ENCODE measurements at places on chromosomes 3 and 15.

DNA sequence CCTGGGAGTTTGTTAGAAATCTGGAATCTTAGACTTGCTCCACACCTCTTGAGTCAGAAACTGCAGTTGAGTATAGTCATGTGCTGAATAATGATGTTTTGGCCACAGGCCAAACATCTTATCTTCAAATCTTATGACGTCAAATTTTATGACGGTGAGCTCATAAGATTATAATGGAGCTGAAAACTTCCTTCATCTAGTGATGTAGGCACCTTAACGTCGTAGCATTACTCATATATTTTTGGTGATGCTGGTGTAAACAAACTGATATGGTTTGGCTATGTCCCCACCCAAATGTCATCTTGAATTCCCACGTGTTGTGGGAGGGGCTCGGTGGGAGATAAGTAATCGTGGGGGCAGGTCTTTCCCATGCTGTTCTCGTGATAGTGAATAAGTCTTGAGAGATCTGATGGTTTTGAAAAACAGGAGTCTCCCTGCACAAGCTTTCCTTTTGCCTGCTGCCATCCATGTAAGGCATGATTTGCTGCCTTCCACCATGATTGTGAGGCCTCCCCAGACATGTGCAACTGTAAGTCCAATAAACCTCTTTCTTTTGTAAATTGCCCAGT lies 268.0 kb upstream of the PROK2 start:
- no peak for DNase-seq

DNA sequence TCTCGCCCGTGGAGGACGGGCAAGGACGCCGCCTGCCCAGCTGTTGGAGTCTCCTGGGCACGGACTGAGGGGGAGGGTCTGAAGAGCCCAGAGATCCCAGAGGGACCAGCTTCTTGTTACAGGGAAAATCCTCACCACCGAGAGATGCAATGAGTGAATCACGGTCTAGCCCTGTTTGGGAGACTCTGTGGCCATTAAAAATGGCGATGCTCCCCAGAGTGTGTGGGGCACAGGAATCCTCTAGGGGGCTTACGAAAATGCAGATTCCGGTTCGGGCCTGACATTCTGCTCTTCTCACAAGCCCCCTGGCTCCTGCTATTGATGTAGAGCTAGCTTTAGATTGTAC lies 35.5 kb upstream of the EPHB3 start:
- no peak for DNase-seq

GRCh38 chr15:45550436-45550835 lies 27.9 kb upstream of the SLC30A4 start:
- DNase-seq = no peak

- DNase-seq = no peak
These were observed 163.5 kb upstream of the LINGO1 start for GRCh38 chr15:77796046-77796729.

GRCh38 chr3:99418709-99419108 lies 219.7 kb upstream of the COL8A1 start:
- DNase-seq = no peak

- DNase-seq = no peak
These were observed 15.5 kb upstream of the LOXL1 start for GRCh38 chr15:73910522-73911303.

- DNase-seq = no peak
These were observed 899.2 kb downstream of the ROBO1 start for GRCh38 chr3:78868570-78868969.

- no peak for DNase-seq
These were observed 580.5 kb downstream of the NSUN3 start for GRCh38 chr3:94643400-94643799.

- DNase-seq = no peak
These were observed 40.6 kb upstream of the C3orf80 start for GRCh38 chr3:160184655-160185054.

- DNase-seq = no peak
These were observed 92.4 kb upstream of the THBS1 start for GRCh38 chr15:39488516-39488915.

DNA sequence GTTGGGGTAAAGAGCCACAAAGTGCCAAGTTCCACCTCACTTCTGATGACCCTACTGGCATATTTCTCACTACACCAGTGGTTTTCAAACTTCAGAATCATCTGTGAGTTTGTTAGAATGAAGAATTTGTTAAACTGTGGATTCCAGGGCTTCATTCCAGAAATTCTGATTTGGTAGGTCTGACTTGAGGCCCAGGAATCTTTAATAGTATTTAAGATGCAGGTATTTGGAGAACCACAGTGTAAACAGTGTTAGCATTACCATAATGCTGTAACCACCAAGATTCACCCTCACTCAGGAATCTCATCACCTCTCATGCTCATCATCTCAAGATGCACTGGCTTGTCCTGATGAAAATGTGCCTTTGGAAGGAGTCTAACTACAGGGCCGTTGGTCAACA lies 6.0 kb downstream of the KCNMB3 start:
- no peak for DNase-seq

DNA sequence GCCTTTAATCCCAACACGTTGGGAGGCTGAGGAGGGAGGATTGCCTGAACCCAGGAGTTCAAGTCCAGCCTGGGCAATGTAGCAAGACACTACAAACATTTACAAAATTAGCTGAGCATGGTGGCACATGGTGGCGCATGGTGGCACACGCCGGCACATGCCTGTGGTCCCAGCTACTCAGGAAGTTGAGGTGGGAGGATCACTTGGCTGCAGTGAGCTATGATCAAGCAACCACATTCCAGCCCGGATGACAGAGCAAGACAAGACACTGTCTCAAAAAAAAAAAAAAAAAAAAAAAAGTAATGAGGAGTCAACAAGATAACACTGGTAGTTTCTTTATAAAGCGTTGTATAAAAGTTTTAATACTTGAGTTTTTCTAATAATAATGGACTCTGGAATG lies 10.1 kb downstream of the FEZF2 start:
- no peak for DNase-seq

GRCh38 chr3:175605851-175606250 lies 746.7 kb downstream of the NAALADL2 start:
- DNase-seq = no peak

DNA sequence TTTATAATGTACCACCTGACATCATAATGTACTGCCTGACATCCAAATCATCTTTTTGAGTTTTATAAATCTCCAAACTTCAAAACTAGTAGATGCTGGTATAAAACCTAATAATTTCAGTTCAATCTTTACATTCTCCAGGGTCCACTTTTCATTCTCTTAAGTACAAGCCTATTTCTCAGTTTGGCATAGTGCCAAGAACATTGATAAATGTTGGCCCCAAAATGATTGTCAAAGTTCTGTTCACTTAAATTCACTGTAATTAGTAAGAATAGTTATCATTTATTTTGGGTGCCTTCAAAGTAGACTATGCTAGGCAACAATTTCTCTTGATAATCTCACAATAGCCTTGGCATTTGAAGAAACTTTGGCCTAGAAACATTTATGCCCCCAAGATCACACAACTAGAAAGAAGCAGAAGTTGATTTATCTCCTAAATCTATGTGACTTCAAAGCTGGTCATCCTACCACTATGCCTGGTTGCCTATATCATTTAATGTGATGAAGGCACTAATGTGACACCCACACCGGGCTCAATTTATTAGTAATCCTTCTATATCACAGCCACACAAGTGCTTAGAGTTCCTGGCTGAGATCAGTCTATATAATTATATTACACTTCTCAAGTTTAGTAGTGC lies 101.7 kb downstream of the ZNF609 start:
- DNase-seq = no peak

DNA sequence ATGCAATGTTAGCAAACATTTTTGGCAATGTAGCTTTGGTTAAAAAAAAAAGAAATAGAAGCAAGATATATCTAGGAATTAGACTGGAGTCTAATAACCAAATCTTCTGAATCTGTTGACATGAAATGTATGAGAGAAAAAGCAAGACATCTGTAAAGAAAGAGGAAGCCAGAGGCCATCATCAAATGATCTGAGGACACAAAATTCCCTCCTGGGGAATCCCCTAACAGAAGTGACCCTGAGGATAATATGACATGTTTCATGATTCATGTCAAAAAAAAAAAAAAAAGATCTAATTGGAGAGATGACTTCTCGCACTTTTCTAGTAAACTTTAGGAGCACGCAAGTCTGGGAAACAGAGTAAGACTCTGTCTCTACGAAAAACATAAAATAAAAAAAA lies 70.9 kb downstream of the IMPG2 start:
- no peak for DNase-seq

- no peak for DNase-seq
These were observed 73.2 kb upstream of the CTXND1 start for GRCh38 chr15:80325206-80325605.

DNA sequence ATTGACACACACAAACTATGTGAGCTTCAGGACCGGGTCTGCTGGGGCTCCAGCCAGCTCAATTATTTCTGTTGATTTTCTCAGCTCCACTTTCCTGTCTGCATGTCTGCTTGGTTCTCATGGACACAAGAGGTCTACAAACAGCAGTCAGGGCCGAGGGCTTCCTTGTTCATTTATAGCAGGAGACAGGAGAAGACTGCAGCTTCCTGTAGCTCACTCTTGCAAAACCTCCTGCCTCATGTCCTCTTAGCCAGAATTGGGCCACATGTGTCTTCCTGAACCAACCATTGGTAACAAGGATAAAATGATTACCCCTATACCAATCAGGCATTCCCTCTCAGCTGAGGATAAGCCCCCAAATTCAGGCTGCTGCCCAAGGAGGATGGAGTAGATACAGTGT lies 182.8 kb downstream of the TLE3 start:
- no peak for DNase-seq

DNA sequence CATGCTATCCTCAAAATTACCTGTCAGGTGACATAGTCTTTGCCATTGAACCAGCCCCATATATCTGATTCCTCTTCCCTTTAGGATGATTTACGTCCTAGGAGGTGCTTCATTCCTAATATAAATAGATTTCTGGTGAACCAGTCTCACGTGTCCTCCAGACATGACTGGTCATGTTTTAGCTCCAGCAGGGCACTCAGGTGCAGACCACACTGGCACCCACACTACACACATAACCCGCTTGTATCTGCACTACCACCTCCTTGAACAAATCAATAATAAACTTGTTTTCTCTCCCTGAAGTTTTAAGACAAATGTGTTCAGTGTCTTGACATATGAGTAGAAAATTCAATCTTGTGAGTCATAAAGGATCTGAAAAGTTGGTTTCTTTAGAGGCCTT lies 155.5 kb downstream of the GOLIM4 start:
- no peak for DNase-seq

- no peak for DNase-seq
These were observed 171.9 kb downstream of the ERC2 start for GRCh38 chr3:56296361-56296760.

DNA sequence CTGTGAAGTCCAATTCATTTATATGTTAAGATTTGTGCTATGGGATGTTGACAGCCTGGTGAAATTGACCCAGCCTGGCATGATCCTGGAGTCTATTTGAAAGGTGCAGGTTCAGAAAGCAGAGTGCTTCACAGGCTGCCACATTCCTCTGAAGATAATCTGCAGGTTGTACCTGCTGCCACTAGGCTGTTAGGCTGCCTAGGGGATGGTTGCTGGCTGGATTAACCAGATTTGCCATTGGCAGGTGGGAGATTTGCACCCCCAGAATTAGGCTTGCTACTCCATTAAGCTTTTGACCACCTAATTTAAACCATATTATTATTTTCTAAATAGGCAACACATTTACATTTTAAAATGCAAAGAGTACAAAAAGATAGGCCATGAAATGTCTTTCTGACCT lies 85.8 kb upstream of the RASGRP1 start:
- DNase-seq = no peak

GRCh38 chr3:145519398-145520047 lies 641.5 kb downstream of the PLOD2 start:
- no peak for DNase-seq

DNA sequence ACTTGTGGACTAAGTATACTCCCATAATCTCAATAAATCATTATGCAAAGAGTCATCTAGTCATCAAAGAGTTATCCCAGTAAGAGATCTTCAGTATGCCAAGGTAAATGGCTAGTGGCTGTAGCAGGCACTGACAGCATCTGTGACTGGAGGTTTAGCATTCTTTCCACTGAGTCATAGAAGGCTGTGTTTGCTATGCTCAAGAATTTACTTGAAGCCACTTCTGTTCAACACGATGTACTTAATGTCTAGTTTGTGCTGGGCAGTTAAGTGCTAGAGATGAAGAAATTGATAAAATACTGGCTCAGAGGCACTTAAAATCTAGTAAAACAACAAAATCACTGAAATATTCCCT lies 13.0 kb downstream of the ZBED2 start:
- no peak for DNase-seq

- DNase-seq = no peak
These were observed 961 bp downstream of the HAPLN3 start for GRCh38 chr15:88894348-88894818.

- no peak for DNase-seq
These were observed 252.5 kb downstream of the SUCLG2 start for GRCh38 chr3:67401921-67402320.

GRCh38 chr15:66765478-66766281 lies 63.6 kb downstream of the SMAD6 start:
- no peak for DNase-seq

GRCh38 chr3:180306691-180307090 lies 270.0 kb upstream of the PEX5L start:
- no peak for DNase-seq

DNA sequence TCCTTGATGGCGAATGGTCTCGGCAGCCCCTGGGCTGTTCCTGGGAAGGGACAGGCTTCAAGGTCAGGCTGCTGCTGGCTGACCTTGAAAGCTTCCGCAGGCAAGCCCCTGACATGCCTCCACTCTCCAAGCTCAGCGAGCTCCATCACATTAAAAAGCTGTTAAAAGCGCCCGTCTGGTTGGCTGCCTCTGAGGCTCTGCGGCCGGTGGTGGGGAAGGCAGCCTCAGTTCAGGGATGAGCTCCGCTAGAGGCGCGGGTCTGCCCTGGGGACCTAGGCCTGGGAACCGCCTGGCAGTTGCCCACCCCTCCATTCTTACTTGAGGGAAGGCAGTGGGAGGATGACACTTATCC lies 103.8 kb downstream of the LINGO1 start:
- no peak for DNase-seq

DNA sequence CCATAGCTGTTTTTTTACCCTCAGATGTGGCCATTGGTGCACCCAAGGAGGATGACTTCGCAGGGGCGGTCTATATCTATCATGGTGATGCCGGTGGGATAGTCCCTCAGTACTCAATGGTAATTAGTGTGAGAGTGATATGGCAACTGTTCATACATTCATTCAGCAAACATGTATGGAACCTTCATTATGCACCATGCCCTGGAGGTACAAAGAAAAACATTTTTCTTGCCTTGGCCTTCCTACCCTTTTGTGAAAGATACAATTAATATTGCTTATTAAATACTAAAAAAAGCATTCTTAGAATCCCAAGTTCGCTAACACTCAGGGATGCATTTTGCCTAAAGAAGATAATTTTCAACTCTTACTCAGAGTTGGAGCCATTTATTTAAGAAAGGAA lies 342.4 kb upstream of the CTDSPL start:
- DNase-seq = no peak

- DNase-seq = no peak
These were observed 6.9 kb upstream of the UBE2E1 start for GRCh38 chr3:23798876-23799275.

Data from NCI-H187 (cell line).